Non-pigmented ciliary epithelial cell (primary cell): ENCODE measurements at places on chromosomes 11 and 22.

DNA sequence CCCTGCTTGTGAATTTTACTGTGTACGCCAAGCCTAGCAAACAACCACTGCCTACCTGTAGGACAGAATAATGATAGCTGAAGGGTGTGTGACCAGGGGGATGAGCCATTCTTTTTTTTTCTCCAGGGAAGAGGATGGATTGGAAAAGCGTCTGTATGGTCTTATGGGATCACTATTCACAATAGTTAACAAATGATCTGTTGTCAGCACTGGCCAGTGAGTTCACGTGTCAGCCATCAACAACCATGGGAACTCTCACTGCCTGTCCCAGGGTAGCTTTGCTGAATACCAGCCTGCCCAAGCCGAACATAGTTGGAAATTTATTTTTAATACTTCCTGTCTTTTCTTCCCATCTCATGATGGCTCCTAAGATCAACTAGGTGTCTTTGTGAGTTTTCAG, 170.2 kb downstream of the ST3GAL4 start:
- no peak for DNase-seq

DNA sequence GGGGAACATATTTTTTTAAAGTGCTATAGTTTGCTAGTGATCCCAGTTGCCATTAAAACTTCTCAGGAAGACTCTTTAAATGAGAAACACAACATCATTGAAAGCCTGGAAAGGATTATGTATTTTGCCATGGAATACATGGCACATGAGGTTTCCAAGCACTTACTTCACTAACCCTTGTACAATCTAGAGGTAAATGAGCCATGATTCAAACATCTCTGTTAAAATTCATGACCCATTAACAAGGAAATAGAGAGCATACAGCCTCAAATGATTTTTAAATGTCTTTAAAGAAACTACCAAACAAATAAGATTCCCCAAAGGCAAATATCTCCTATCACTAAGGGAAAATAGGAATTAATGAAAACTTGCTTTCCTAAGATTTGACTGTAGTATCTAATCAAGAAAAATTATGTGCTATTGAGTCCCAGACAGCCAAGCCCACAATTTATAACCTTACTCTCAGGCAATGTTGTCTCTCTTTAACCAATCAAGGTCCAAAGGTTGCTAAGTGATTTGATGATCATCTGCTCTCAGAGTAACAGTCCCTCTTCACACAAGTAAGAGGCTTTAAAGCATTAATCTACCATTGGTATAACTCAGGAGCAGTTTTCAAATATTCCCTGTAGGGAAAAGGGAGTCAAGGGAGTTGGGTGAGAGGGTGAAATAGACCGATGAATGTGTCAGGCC, 92.0 kb upstream of the DDI1 start:
- DNase-seq: no peak

- no peak for DNase-seq
These were observed at the start of gene MALAT1 for GRCh38 chr11:65498977-65499712. MALAT1 (plus strand) TSS chr11:65499045.

- no peak for DNase-seq
These were observed 3.8 kb upstream of the CBLIF start for GRCh38 chr11:59849129-59849528.

DNA sequence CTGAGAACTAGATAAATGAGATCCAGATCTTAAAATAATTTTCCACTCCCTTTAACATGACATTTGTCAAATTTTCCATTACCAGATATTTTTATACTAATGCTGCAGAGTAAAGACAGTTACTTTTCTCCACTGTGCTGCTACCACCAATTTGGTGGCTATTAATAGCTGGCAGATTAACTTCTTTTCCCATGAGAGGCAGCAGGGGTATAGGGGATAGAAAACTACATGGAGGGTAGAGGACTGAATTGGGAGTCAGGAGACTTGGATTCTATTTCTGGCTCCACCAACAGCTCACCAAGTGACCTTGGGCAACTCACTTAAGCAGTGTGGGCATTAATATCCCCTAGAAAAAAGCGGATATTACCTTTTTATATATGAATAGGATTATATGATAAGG, 69.2 kb downstream of the KIF18A start:
- no peak for DNase-seq

DNA sequence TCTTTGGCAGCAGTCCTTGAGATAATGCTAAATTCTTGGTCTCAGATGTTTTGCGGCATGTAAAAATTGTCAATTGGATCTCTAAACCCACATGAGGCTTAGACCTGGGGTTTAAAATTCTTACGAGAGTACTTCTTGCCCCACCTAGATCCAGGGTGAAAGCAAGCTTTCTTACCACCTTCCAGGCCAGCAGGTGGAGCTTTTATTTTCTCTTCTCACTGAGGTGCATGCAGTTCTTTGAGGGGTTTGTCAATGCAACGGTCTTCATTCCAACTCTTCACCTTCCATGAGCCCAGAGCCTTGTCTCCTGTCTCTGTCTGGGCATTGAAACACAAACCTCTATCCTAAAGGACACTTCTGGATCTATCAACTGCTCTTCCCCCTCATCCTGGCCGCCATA, 154.1 kb downstream of the MYO18B start:
- no peak for DNase-seq

DNA sequence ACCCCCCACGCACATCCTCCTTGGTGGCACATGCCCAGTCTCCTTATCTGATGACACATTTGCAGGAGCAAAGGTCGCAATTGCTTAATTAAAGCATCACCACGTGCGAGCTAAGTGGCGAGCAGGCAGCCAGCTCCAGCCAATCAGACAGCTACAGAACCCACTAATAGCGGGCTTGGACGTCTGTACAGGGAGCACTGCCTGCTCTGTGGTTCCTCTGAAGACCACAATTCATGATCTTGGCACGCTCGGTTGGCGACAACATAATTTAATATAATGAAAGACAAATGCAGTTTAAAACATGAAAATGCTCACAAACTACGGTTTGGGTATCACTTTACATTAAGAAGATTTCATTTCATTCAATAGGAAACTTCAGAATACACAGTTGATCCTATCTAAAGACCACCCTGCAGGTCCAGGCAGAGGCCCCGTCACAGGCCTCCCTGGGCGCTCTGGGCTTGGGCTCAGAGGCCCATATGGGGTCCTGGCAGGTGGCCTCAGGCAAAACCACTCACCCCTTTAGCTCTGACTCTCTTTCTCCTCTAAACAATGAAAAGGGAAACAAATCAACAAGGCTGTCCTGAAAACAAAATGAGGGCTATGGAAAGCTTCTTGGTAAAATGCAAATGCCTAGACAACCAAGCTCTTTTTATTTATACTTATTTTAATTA, 10.4 kb downstream of the PACSIN2 start:
- no peak for DNase-seq

- no peak for DNase-seq
These were observed 71.4 kb upstream of the SEZ6L start for GRCh38 chr22:26097840-26098239.

- DNase-seq: no peak
These were observed 41.9 kb downstream of the ATG16L2 start for GRCh38 chr11:72856065-72856464.

GRCh38 chr11:106706355-106706754, 311.9 kb downstream of the GUCY1A2 start:
- DNase-seq: peak; percentile 69

- no peak for DNase-seq
These were observed 365.5 kb downstream of the MN1 start for GRCh38 chr22:27435844-27436576.

- DNase-seq: no peak
These were observed 244.2 kb downstream of the ETS1 start for GRCh38 chr11:128343135-128343514.

- no peak for DNase-seq
These were observed 7.7 kb downstream of the SLC37A2 start for GRCh38 chr11:125070699-125071254.

DNA sequence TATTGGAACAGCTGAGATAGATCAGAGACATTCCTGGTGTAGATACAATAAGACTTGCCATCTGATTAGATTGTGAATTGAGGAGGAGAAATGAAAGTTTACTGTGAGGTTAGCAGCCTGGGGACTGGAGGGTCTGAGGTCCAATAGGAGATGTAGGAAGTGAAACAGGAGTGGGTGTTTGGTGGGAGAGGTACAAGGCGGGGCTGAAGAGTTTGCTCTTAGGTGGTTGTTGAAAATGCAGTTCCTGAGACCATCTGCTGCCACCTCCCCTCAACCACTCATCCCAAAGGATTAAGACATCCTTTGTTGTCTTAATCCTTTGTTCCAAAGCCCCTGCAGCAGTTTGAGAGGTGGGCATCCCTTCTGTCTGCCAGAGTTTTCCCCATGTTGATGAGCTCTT, 14.8 kb downstream of the PIWIL4 start:
- no peak for DNase-seq

DNA sequence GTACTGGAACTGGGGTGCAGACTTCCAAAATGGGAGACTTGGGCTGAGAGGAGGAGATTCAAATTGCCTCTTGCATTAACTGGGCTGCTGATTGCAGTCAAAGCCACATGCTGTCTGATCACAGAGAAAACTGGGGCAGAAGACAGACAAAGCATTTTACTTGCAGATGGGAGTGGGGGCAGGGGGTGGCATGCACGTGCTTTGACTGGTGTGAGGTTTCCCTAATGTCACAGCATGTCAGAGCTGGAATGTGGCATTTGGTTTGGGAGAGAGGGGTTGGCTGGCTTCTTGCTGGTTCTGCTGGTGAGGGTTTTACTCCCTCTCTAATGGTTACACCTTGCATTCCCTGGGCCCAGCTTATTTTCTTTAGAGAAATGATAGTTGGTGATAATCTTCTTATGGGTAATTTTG, 2.9 kb downstream of the TUB start:
- no peak for DNase-seq

GRCh38 chr11:115347106-115347505, 157.1 kb downstream of the CADM1 start:
- no peak for DNase-seq

DNA sequence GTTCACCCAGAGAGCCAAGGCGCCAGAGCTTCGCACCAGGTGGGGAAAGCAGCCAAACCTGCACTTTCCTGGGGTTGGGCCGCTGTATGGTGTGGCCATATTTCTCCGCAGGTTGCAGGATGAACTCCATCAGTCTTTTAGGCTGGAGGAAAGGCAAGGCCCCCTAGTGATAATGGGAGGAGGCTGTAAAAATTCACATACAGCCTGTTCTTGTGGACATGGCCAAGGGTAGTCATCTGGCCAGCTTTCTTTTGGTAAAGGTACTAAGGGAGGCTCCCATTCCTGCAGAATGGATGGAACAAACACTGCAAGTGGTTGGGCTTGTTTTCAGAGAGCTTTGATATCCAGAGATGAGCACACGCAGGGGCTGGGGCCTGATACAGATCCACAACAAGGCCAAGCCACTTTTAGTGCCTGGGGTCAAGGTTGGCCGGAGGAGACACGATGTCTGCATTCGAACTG, 29.6 kb downstream of the C22orf31 start:
- no peak for DNase-seq

- DNase-seq: peak; percentile 10
These were observed 471.1 kb upstream of the ANO3 start for GRCh38 chr11:25860677-25861450.

DNA sequence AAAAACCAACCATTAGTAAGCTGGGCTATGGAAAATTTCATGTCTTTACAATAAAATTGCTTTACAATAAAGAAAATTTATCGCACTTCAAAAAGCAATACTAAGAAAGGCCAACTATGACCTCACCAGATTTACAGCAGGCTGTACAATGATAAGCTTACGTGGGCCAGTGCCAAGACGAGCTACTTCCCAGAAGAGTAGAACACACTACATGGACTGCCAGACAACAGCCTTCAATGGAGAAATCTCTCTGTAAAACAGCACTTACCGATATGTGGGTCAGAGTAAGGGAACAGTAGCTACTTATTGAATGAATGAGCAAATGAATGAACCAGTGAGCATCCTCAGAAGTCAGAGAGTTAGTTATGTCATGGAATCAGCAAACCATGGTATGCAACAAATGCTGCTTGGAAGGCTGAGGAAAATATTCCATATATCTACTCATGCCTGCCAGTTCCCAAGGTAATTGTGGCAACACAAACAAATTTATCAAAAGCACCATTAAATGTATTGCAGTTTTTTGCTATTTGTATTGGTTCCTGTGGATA, 74.4 kb downstream of the SLC36A4 start:
- no peak for DNase-seq

GRCh38 chr11:74179234-74180052, 8.4 kb downstream of the PPME1 start:
- DNase-seq: no peak

GRCh38 chr22:20015971-20016733, 471 bp downstream of the ARVCF start:
- no peak for DNase-seq

- no peak for DNase-seq
These were observed 603.7 kb downstream of the TBC1D22A start for GRCh38 chr22:47366026-47366767.

- DNase-seq: no peak
These were observed 8.0 kb upstream of the PKNOX2 start for GRCh38 chr11:125156346-125157117.

- no peak for DNase-seq
These were observed 26.7 kb upstream of the RASL10A start for GRCh38 chr22:29342177-29342576.

GRCh38 chr11:8258784-8259183, 4.9 kb downstream of the LMO1 start:
- DNase-seq: peak; percentile 28

DNA sequence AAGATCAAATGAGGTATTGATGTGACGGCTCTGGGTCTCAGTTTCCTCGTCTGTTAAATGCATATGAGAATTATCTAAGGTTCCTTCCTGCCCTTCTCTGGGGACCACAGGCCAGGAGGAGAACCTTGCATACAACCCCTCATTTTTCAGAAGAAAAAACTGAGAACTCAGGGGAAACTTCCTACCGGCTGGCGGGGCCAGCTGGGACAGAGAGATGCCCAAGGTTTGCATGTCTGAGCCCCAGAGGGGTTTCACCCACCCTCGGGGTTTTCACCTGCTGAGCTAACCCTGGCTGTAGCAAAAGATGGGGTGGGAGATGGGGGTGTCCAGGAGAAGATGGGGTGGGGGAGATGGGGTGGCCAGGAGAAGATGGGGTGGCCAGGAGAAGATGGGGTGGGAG, 4.3 kb downstream of the TNFRSF13C start:
- no peak for DNase-seq

DNA sequence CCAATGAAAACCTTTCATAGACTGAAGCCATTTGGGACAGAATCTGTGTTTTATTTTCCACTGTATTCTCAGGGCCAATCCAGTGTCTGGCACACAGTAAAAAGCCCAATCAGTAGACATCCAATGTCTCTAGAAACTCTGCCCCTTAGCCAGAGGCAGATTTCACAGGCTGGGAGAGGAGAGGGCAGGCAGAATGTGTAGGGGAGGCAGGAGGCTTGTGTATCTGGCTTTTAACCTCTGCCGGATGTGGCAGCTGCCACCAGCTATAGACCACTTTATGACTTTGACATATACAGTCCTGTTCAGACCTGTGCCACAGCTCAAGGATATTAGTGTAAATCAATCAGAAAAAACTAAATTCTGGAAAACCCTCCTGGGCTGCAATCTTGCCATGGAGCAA, 4.4 kb downstream of the EXPH5 start:
- no peak for DNase-seq
